ENCODE measurements at places on chromosomes 7 and 10.

GRCh38 chr7:141911391-141911790, 4.8 kb upstream of the OR9A4 start:
- DNase-seq, result no peak

DNA sequence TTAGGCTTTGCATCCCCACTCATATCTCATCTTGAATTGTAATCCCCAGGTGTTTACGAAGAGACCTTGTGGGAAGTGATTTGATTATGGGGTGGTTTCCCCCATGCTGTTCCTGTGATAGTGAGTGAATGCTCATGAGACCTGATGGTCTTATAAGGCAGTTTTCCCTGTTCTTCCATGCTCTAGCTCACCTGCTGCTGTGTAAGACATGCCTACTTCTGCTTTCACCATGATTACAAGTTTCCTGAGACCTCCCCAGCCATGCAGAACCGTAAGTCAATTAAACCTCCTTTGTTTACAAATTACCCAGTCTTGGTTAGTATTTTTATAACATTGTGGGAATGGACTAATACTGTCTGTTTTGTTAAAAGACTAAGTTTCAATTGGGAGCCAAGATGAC, 35.3 kb upstream of the ZNF92 start:
- no peak for DNase-seq

DNA sequence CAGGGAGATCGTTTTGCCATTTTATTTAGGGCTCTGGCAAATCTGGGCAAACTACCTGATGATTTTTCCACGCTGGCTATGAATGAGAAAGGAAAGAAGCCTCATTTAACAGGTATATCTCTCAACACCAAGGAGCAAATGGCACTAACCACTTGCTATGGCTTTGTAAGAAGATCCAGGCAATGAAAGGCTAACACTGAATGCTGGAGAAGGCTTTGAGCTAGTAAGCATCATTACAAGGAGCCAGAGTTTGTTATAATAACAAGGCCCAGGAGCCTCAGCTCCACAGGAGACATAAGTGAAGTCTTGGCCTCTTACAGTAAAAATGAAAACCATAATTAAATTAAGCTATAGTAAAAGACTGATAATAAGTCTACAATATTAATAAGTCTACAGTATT, 123.1 kb downstream of the CNOT4 start:
- no peak for DNase-seq

DNA sequence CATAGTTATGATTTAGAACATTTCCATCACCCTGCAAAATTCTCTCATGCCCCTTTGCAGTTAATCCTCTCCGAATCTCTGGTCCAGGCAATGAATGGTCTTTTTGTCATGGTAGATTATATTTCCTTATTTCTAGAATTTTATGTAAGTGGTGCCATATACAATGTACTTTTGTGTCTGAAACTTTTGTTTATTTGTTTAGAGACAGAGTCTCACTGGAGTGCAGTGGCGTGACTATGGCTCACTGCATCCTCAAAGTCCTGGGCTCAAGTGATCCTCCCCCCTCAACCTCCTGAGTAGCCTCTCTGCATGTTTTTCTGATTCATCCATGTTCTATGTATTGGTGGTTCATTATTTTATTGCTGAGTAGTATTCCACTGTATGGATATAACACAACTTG, 23.2 kb upstream of the PDK4 start:
- DNase-seq, result no peak

- no peak for DNase-seq
These were observed 94.3 kb downstream of the CCDC71L start for GRCh38 chr7:106566672-106567071.

DNA sequence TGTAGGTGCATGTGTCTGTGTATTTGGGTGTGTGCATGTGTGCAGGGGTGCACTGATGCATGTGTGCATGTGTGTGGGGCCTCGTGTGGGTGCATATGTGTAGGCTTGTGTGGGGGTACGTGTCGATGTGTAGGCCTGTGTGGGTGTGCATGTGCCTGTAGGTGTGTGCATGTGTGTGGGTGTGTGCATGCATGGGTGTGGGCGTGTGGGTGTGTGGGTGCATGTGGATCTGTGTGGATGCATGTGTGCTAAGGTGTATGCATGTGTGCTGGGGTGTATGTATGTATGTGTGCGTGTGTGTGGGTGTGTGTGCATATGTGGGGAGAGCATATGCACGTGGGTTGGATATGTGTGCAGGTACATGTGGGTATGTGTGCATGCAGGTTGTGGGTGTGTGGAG, 73.2 kb downstream of the NKX6-2 start:
- DNase-seq, result no peak

DNA sequence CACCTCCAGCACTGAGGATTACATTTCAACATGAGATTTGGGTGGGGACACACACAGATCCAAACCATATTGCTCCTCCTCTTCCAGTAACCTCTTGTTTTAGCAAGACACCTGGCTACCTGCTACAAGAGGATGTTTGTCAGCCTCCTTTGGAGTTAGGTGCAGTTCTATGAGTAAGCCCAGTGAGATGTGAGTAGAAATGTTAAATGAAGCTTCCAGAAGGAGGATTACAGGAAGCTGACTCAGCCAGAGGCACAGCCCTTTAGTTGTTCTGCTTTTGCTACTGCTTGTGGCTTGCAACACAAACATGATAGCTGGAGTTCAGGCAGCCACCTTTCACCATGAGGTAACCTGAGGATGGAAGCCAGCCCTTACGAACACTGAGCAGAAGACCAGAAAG, 382.7 kb upstream of the RNF32 start:
- no peak for DNase-seq

Data from HFF-Myc (cell line).